Right renal cortex interstitium (tissue), 3 donors: ENCODE measurements at places on chromosomes 1 and 21.

GRCh38 chr1:63981408-63981773 is 207.6 kb downstream of the ROR1 start:
- no peak for DNase-seq

GRCh38 chr1:28301368-28302174 is 27.3 kb upstream of the MED18 start:
- no peak for DNase-seq

GRCh38 chr1:177849579-177850290 is 120.1 kb downstream of the SEC16B start:
- no peak for DNase-seq

- DNase-seq: no peak
These were observed 1.9 kb upstream of the FOXJ3 start for GRCh38 chr1:42336978-42337377.

DNA sequence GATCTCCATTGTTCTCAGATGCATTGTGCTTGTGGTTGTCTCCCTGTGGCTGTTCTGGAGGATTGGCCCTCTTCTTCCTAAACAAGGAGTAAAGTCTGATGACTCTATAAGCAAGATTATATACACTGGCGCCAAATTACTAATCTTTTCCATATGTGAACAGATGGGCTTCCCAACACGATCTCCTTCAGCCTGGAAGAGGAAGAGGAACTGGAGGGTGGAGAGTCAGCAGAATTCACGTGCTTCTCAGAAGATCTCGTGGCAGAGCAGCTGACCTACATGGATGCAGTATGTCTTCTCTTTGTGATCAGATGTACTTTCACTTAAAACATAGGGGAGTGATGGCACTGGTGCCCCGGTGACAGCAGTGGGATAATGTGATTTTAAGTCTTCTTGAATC is 78.7 kb downstream of the RGL1 start:
- DNase-seq: no peak

DNA sequence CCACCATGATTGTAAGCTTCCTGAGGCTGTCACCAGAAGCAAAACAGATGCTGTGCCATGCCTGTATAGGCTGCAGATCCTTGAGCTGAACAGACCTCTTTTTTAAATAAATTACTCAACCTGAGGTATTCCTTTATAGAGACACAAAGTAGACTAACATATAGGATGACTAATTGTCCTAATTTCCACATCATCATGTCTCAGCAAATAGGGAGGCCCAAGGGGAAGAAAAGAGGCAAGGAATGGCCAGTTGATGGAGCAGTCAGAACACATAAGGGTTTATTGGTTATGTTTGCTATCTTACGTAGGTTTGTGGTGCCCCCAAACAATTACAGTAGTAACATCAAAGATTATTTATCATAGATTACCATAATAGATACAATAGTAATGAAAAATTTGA is 126.2 kb downstream of the RASAL2 start:
- no peak for DNase-seq

DNA sequence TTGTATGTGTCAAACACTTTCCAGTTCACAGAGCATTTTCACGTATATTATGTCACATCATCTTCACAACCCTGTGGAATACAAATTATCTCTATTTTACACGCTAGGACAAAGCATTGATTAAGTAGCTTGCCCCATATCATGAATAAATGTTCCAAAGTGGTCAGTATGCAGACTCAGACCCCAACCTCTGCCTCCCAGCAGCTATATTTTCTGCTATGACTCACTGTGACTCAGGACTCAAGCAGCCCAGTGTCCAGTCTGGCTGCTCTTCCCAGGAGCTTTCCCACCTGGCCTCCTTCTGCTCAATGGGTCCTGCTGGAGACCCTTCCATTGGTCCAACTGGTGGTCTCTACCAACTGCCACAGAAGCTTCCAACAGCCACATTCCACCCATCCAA is 56.0 kb upstream of the RAP1A start:
- DNase-seq: no peak

DNA sequence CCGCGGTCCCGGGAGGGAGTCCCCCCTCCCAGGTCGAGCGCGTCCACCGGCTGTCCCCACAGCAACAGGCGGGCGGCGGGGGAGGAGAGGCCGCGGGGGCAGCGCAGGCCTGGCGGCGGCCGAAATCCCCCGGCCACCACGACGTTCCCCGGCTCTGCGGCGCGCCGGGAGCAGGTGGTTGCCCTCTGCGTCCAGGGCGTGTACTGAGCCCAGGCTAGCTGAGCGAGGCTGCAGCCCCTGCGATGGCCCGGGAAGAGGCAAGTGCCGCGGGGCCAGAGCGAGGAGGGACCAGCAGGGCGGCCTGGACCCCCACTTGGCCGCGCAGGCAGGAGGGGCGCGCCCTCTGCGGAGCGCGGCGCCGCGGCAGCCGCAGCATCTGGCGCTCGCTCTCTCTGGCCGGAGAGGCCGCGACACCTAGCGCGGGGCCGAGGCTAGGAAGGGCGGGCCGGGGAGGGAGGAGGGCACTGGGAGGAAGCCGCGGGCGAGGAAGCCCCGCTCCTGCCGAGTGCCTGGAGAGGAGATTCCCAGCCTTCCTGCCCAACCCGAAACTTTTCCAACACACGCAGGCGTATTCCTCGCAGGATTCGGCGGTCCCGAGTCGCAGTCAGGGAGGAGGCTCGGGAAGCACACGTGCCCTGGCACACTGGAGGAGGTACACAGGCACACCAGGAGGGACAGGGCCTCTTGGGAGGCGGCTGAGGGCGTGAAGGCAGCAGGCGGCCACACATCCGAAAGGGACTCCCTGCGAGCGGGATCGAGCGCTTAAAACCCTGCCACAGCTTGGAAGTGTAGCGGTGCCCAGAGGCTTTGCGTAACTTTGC is 4.9 kb upstream of the PROX1 start:
- DNase-seq: no peak
